ENCODE measurements at places on chromosomes 3 and 15.

DNA sequence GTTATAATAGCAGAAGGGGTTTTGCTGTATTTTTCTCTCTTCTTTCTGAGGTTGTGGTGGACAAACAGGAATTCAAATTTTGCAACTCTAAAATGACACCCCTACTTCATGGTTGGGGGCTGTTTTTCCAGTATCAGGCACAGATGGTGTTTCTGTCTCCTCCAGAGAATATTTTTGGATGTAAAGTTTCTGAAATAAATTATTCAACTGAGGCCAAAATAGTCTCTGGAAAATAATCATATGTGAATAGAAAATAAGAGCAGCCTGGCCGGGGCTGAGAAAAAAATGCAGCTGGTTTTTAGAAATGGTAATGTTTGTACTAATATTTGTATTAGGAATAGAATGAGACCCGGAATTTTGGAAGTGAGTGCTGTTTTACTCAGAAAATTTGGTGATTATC is 121.3 kb upstream of the ADAMTS9 start:
- no peak for DNase-seq

DNA sequence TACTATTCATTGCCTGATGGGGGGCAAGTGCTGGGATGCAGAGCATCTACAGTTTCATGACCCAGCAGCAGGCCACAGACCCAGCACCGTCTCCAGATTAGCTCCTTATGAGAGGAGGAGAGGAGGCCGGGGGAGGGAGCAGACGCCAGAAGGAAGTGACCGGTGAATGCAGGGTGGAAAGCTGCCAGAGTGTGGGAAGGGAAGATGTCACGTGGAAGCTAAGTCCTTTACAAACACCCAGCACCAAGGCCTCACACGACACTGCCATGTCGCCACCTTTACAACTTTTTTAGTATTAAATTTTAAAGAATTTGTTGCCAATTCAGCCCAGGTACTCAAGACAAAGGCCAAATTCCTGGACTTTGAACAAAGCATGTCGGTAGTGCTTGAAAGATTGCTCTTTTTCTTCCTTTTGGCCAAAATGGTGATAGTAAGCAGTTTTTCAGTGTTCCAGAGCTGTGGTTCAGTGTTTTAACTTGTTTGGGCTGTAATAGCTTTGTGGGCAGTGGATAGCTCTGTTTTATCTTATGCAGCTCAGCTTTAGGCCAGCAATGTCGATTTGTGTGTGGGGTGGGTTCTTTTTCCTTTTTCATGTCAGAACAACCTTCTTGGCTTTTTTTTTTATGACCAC is 58.2 kb downstream of the ZBTB38 start:
- DNase-seq: no peak

DNA sequence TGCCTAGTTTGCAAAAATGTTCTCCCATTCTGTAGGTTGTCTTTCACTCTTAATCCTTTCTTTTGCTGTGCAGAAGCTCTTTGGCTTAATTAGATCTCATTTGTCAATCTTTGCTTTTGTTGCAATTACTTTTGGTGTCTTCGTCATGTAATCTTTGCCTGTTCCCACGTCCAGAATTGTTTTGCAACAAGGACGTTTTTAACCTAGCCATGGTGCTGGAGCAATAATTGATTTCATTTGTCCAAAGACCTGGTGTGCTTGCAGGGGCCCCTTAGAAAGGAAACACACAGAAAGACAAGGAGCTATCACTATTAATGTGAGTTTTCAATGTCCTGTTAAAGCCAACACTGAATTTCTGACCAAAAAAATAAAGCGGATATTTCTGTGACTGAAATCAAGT is 89.1 kb upstream of the GALNT15 start:
- DNase-seq: no peak

GRCh38 chr3:147361454-147362420 is 44.6 kb downstream of the ZIC4 start:
- DNase-seq: no peak

DNA sequence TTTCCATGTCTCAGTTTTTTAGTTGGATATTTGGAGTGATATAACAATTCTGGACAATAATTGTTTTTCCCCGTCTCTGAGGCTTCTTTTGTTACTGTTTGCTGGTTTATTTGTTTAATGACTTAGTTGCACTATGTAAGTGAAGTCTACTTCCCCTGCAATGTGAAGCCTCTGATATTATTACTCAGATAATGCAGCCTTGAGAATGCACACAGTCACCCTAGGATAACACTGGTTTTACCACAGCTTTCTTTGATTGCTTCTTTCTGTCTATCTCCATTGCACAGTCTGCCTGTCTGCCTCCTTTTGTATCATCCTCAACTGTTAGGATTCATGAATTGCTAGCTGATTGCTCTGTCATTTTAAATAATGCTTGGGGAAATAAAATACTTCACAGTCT is 208.7 kb upstream of the ROBO1 start:
- no peak for DNase-seq

- no peak for DNase-seq
Measured at GRCh38 chr15:88535100-88535499, 11.4 kb downstream of the DET1 start.

DNA sequence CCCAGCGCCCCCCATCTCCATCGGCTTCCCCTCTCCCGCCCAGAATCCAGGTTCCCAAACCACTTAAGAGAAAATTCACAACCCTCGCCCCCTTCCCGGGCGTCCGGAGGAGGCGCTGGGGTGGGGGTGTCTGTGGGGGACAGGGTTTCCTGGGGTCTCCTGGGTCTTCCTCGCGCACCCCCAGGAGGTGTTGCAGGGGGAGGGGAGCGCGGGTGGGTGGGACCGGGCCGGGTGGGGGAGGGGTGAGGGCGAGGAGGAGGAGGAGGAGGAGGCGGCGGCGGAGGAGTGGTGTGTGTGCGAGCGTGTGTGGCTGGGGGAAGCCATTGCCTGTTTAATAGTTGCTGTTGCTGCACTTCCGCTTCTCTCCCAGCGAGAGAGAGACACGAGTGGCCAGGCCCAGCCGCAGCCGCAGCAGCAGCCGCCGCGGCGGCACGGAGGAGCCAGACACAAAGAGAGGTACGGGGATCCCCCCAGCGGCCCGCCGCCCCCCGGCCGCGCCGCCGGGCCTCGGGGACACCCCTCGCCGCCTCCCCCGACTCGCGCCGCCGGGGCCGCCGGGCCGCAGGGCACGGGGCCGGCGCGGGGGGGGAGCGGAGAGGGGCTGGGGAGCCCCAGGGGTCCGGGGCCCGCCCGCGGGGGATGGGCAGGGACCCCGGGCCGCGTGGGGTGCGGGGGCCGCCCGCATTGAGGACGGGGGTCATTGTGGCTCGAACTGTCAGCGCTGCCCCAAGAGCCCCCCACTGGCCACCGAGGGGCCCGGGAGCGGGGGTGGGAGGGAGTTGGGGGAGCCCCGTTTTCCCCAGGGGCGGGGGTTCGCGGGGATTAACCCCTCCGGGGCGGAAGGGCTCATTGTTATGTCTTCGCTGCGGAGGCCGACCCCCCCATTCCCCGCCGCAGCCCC is at the start of gene UBE2E1:
UBE2E1 (plus strand) TSS at position 323 of the 901 bp plus-strand sequence. CDS start 1,315 bp downstream, outside the sequence.
- no peak for DNase-seq
